ENCODE measurements at places on chromosomes 3 and 15. TPM values are rescaled to one million over a fixed set of nuclear protein-coding genes. Genes with fewer than 3 reads are reported as not detected.
A peak's percentile ranks its signal among the peaks of the same experiment; 100 is the strongest.

The GPR149 gene
- not detected for total RNA-seq

The P2RY13 gene
- total RNA-seq, result 0.80 TPM

The XYLB gene
- total RNA-seq, result 17.4 TPM

The LRRN1 gene
- total RNA-seq, result 0.74 TPM

The LIPH gene
- total RNA-seq, result 58.3 TPM

The RLBP1 gene
- total RNA-seq, result not detected

The SYNPR gene
- not detected for total RNA-seq

The NPTN gene
- total RNA-seq, result 111 TPM

The MOBP gene
- 0.56 TPM for total RNA-seq

GRCh38 chr3:54564374-54564925, 363.4 kb downstream of the LRTM1 start:
- no peak for DNase-seq
- H3K36me3 ChIP-seq, result no peaks in the 10 kb centered on the region
- no peak overlapping the region for H3K27ac ChIP-seq
- H3K27me3 ChIP-seq, result no peaks in the 10 kb centered on the region

- no peak overlapping the region for H3K27ac ChIP-seq
- no peak for DNase-seq
- H3K36me3 ChIP-seq, result peaks cover 12% of the 10 kb centered on the region
- no peak overlapping the region for H3K4me3 ChIP-seq
These were observed 63.4 kb downstream of the OPA1 start for GRCh38 chr3:193656445-193656844.

- H3K36me3 ChIP-seq, result no peaks in the 10 kb centered on the region
- no peak for DNase-seq
- no peak overlapping the region for H3K4me3 ChIP-seq
- no peaks in the 10 kb centered on the region for H3K27me3 ChIP-seq
These were observed 10.2 kb upstream of the HHATL start for GRCh38 chr3:42712688-42713372.

GRCh38 chr3:192834428-192834827, 83.2 kb downstream of the MB21D2 start:
- H3K4me1 ChIP-seq, result no peaks in the 10 kb centered on the region
- H3K36me3 ChIP-seq, result no peaks in the 10 kb centered on the region
- H3K27ac ChIP-seq, result no peak overlapping the region
- DNase-seq, result no peak
- no peak overlapping the region for H3K4me3 ChIP-seq

- H3K36me3 ChIP-seq, result no peaks in the 10 kb centered on the region
- H3K27me3 ChIP-seq, result no peaks in the 10 kb centered on the region
- H3K4me3 ChIP-seq, result no peak overlapping the region
These were observed 316.7 kb upstream of the TBL1XR1 start for GRCh38 chr3:177513815-177514610.

DNA sequence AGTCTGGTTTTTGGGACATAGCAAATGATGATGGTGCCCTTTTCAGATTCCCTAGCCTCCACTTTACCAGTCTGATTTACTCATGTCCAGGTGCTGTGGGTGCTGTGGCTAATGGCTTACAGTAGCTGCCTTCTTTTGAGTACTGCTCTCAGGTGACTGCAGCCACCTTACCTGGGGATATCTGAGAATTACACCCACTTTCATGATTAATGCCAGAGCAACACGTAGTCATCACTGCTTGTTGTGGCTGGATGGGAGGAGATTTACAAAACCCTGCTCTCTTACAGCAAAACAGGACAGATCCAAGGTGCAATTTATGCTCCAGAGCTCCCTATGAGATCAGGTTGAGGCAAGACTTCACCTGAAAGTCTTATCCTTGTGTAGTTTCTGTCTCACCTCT, 150.6 kb downstream of the PDCD6IP start:
- H3K4me3 ChIP-seq, result no peak overlapping the region
- no peaks in the 10 kb centered on the region for H3K36me3 ChIP-seq
- H3K27me3 ChIP-seq, result no peaks in the 10 kb centered on the region

GRCh38 chr15:39511916-39512260, 69.0 kb upstream of the THBS1 start:
- H3K36me3 ChIP-seq, result no peaks in the 10 kb centered on the region
- no peak overlapping the region for H3K4me3 ChIP-seq
- no peak overlapping the region for H3K27ac ChIP-seq
- DNase-seq, result peak; percentile 29

DNA sequence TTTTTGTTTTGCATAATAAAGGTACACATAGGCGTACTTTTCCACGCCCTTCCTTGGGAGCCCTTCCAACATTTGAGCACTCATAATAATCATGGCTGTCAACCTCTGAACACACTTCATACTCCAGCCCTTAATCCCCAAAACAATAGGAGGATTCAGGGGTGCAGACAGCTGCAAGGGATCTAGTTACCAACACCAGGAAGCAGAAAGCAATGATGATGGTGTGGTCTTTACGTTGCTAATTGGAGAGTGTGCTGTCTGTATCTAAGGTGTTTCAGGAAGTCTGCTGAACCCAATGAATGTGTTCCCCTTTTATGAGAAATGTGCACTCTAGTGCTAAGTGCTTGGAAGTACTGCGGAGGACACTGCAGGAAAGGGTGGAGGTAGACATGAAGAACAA, 60.3 kb upstream of the PDZRN3 start:
- DNase-seq, result no peak
- no peaks in the 10 kb centered on the region for H3K27me3 ChIP-seq
- H3K4me1 ChIP-seq, result no peaks in the 10 kb centered on the region

- DNase-seq, result no peak
- no peaks in the 10 kb centered on the region for H3K36me3 ChIP-seq
- no peak overlapping the region for H3K27ac ChIP-seq
- H3K4me1 ChIP-seq, result no peaks in the 10 kb centered on the region
- H3K4me3 ChIP-seq, result no peak overlapping the region
These were observed 54.0 kb upstream of the CHMP2B start for GRCh38 chr3:87173071-87173470.

DNA sequence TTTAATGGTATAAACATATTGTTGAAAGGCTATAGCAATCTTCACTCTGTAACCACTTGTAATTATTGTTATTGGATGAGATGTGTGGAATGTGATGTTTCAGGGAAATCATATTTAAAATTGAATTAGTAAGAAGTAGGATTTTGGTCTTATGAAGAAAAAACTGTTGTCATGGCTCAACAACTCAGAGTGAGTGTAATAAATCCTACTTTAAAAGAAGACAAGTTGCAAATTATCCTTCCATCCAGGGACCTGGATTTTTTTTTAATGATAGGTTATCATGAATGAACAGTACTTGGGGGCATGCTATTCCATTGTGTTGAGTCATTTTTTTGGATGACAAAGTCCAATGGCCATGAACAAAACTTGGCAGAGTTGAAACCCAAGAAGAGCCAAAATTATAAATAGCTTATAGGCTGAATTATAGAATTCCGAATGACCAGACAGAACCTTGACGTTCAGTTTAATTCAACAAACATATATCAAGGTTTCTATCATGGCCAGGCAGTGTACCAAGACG, 625.5 kb upstream of the ZNF717 start:
- H3K27ac ChIP-seq, result no peak overlapping the region
- H3K4me3 ChIP-seq, result no peak overlapping the region
- H3K36me3 ChIP-seq, result no peaks in the 10 kb centered on the region
- H3K27me3 ChIP-seq, result no peaks in the 10 kb centered on the region
- DNase-seq, result no peak
- no peaks in the 10 kb centered on the region for H3K4me1 ChIP-seq

- H3K36me3 ChIP-seq, result no peaks in the 10 kb centered on the region
- no peaks in the 10 kb centered on the region for H3K27me3 ChIP-seq
- peaks cover 19% of the 10 kb centered on the region for H3K4me1 ChIP-seq
- DNase-seq, result peak; percentile 86
These were observed 73.0 kb upstream of the POMGNT2 start for GRCh38 chr3:43178891-43179366.

DNA sequence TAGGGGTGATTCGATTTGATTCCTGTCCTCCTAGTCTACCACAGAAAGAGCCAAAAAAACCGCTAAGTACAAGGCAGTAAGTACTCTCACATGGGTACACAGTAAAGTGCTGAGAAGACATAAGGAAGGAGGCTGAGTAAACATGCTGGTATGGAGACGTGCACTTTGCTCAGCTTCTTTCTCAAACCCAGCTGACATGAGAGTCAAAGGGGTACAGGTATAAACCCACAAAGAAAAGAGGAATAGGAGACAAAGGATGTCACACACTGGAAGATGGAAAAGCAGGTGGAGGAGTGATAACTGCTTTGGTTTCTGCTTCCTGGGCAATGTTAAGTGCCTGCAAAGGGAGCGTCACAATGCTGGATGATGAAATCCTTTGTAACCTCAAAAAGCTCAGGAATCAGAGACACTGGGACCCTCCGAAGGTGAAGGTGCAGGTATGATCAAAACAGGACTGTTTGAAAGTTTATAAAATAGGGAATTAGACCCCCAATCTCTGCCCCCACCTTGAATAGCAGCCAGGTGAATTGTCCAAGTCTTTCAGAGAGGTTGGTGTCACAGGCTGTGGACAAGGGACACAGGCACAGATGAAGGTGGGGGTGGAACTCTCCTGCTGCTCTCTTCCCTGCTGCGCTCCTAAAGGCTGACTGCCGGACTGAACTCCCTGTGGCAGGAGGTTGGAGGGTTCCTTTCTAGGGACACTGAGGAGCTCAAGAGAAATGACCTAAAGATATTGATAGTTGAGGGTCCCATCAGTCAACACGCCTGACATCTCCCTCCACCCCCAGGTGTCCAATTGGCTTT, 101.8 kb downstream of the RAB11A start:
- DNase-seq, result no peak
- no peaks in the 10 kb centered on the region for H3K36me3 ChIP-seq
- peaks cover 5% of the 10 kb centered on the region for H3K27me3 ChIP-seq
- no peak overlapping the region for H3K4me3 ChIP-seq

- no peak overlapping the region for H3K27ac ChIP-seq
- DNase-seq, result no peak
- no peaks in the 10 kb centered on the region for H3K27me3 ChIP-seq
- H3K4me3 ChIP-seq, result no peak overlapping the region
- no peaks in the 10 kb centered on the region for H3K4me1 ChIP-seq
These were observed 44.8 kb downstream of the DENND4A start for GRCh38 chr15:65747265-65747664.

GRCh38 chr3:126113733-126114442, 30.0 kb upstream of the SLC41A3 start:
- H3K36me3 ChIP-seq, result no peaks in the 10 kb centered on the region
- no peaks in the 10 kb centered on the region for H3K27me3 ChIP-seq
- no peak overlapping the region for H3K27ac ChIP-seq
- DNase-seq, result no peak
- H3K4me3 ChIP-seq, result no peak overlapping the region

GRCh38 chr3:15007681-15008141, 57.4 kb downstream of the MRPS25 start:
- no peaks in the 10 kb centered on the region for H3K4me1 ChIP-seq
- H3K27me3 ChIP-seq, result no peaks in the 10 kb centered on the region
- H3K4me3 ChIP-seq, result no peak overlapping the region
- no peak overlapping the region for H3K27ac ChIP-seq

DNA sequence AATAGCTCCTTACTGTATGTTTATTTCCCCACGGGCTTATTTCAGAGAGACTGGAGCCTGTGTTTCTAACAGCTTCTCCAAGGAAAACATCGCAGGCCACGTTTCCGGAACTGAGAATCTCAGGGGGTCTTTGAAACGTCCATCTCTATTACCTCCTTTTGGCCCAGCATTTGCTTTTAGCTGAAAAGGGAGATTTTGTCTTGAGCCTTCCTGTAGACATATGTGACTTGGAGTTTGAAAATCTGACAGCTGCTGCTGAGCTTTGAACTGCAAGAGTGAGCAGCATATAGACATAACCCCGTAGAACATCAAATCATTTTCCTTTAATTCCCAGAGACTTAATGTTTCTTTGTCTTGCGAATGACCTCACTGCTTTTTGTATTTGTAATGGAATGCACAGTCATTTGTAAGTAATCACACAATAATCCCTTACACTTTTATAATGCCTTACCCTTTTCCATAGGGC, 54.6 kb downstream of the LPP start:
- no peak overlapping the region for H3K27ac ChIP-seq
- DNase-seq, result no peak
- H3K27me3 ChIP-seq, result no peaks in the 10 kb centered on the region
- no peaks in the 10 kb centered on the region for H3K36me3 ChIP-seq
- peaks cover 6% of the 10 kb centered on the region for H3K4me1 ChIP-seq

- no peak overlapping the region for H3K27ac ChIP-seq
- H3K36me3 ChIP-seq, result no peaks in the 10 kb centered on the region
- H3K4me1 ChIP-seq, result no peaks in the 10 kb centered on the region
- H3K27me3 ChIP-seq, result no peaks in the 10 kb centered on the region
- DNase-seq, result no peak
These were observed 516.4 kb upstream of the DPH6 start for GRCh38 chr15:36062357-36062756.

DNA sequence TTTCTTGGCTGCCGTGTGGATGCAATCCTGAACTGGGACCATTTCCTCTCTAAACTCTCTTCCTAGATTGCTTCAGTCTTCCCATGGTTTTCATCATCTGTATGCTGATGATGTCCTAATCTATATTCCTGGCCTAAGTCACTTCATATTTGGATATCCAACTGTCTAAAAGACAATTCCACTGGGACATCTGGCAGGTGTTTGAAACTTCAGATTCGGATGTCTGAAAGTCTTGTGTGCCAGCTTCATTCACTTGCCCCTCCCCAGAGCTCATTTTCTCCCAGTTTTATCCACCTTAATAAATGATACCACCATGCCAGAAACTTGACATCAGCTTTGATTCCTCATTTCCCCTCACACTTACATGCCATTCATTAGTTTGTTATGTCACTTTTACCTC, 134.9 kb upstream of the PTX3 start:
- no peak overlapping the region for H3K27ac ChIP-seq
- H3K4me1 ChIP-seq, result no peaks in the 10 kb centered on the region
- H3K36me3 ChIP-seq, result no peaks in the 10 kb centered on the region
- no peak overlapping the region for H3K4me3 ChIP-seq

DNA sequence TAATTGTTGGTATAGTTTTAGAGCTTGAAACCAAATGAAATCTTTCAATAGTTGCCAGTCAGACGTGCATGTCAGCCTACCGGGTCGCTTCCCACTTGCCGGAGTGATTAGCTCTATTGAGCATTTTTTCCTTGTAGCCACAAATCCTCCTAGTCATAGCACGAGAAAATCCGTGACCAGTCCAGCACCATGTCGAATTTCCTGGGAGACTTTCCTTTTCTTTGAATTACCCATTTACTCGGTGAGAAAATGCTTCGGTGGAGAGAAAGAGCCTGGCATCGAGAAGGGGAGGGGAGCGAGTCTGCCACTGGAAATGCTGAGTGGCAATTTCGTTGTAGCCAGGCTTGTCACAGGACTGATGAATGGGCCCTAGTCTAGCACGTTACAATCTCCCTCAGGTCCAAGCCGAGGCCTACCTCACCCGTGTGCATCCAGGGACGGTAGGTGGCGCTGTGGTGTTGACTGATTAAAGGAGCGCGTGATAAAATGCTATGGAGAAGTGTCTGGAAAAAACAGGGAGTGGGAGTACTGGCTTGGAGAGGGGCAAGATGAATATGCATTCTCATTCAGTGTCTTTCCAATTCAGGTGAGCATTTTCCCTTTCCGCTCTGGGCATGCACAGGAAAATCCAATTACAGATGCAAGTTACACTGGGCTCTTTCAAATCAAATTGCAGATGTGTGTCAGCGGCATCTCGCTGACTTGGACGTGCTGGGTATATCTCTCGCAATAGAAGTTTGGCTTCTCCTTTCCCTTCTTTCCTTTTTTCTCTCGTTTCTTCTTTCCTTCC, 238.8 kb downstream of the EDEM1 start:
- H3K36me3 ChIP-seq, result no peaks in the 10 kb centered on the region
- H3K4me1 ChIP-seq, result no peaks in the 10 kb centered on the region
- no peak overlapping the region for H3K4me3 ChIP-seq
- no peaks in the 10 kb centered on the region for H3K27me3 ChIP-seq
- DNase-seq, result peak; percentile 86
